ENCODE measurements at places on chromosomes 13 and 19.

DNA sequence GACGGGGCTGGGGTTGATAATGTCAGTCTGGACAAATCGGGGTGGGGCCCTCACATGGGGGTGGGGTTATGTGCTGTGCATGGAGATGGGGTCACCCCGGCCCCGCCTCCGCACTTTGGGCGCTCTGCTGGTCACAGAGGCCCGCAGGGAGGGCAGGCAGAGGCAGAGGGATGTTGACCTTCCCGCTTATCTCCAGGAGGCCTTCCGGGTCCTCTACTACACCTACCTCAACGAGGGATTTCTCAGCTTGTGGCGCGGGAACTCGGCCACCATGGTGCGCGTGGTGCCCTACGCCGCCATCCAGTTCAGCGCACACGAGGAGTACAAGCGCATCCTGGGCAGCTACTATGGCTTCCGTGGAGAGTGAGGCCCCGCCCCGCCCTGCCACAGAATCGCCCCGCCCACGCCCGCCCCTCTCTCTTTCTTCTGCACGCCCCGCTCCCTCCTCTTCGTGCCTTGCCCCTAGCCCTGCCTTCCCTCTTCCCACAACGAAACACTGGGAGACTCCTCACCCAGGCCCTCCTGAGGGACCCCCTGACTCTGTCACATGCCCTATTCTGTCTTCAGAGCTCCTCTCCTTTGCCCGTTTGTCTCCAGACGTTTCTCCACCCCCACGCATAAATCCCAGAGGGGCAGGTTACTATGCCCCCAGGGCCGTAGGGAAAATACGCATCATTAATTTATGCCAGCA, 32.8 kb downstream of the TMEM161A start:
- no peak for DNase-seq

DNA sequence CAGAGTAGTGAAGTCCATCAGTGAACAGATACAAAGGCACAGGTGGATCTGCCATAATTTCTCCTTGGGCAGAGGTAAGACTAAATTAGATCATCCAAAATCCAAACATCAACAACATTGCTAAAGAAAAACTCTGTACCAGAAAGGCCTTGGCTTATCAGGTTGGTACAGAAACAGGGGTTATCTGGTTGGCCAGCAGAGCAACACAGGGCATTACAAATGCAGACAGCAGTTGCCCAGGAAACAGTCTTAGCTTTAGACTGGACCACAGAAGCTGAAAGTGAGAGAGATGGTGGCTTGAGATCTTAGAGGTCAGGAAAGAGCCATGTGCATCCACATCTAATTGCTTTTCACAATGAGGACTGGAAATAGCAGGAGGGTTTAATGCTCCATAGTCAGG, 26.6 kb upstream of the DGKH start:
- DNase-seq = no peak

DNA sequence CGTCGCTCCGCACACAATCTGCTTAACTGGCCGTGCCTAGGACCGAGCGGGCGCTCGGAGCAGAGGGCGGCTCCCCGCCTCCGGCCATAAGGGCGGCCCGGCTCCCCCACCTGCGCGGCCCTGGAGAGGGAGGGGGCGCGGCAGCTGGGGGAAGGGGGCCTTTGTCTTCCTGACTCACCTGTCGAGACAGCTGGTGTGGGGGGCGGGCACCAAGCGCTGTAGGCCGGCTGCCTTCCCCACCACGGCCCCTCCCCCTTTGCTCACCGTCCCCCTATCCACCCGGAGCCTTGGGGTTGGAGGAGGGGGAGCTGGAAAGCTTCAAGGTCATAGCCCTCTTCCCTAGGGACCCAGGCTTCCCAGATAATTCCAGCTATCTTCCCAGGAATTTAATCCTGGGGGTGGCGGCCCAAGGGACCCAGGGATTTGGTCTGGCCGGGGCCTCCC, 1.2 kb downstream of the VASP start:
- peak; percentile 39 for DNase-seq

GRCh38 chr19:7979011-7979410, 26.4 kb downstream of the ELAVL1 start:
- DNase-seq = no peak
